ENCODE measurements at places on chromosomes 7 and 10. TPM values are rescaled to one million over a fixed set of nuclear protein-coding genes. Genes with fewer than 3 reads are reported as not detected.

DNA sequence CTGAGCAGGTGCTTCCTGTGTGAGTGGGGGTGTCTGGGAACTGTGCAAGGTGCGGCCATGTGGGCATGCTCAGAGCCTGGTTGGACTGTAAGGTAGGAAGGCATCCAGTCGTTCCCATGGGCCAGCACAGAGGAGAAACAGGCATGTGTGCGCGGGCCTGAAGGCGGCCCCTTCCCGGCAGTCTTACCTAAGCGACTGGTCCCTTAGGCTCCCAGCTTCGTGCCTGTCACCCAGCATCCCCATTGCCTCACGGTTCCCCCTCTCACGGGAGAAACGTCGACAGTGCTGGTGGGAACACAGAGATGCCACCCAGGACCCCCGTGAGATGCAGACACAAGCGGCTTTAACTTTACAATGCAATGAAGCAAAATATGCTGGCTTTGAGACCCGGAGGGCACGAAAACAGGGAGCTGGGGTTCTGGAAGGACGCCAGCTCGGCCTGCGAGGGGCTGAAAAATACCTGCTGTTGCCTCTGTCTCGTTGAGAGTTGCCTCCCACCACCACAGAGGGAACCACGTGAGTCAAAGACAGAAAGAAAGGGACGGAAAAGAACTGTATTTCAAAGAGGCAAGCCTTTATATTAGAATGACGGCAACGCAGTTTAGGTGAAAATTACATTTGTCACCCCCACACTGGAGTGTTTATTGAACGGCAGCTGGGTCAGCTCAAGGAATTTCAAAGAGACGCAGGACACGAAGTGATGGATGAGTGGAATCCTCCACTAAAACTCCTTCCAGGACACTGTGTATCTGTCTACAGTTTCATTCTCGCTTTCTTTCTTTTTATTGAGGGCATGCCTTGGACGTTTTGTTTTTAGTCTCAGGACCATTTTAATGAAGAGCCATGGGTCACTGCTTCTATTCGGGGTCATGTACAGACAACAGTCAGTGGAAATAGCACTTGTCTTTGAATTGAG lies 128.4 kb downstream of the DNAJB6 start:
- DNase-seq = no peak

DNA sequence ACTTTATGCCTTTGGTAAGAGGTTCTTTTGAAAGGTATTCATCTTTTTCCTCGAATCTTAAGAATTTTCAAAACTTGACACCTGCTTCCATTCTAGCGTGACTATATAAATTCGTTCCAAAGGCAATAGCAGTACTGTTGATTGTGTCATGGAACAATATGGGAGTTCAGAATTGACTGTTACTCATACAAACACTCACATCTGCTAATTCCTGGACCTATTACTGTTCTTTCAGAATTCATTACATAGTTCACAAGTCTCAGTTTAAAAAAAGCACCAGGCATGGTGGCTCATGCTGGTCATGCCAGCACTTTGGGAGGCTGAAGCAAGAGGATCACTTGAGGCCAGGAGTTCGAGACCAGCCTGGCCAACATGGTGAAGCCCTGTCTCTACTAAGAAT lies 80.9 kb downstream of the CACNB2 start:
- DNase-seq = no peak

DNA sequence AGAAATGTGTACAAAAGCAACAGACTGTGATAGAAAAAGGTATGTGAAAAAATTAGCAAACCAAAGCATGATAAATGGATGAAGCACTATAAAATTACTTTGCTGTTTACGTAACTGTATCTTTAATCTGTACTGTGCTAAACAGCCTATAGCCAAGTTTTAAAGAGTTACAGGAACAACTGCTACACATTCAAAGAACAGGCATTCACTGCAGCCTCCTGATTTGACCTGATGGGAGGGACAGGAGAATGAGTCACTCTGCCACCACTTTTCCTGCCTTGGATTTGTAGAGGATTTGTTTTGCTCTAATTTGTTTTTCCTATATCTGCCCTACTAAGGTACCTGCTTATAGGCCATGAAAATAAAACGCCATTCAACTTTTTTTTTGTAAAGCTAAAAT lies 116.1 kb downstream of the FANK1 start:
- DNase-seq = peak; percentile 48

- DNase-seq = peak; percentile 11
Observed at GRCh38 chr7:13988065-13988464, 1.4 kb downstream of the ETV1 start.

GRCh38 chr7:65239707-65240352 lies 133.8 kb upstream of the ZNF92 start:
- no peak for DNase-seq

- DNase-seq = peak; percentile 94
Observed at GRCh38 chr7:116733924-116734580, 62.1 kb downstream of the MET start.

DNA sequence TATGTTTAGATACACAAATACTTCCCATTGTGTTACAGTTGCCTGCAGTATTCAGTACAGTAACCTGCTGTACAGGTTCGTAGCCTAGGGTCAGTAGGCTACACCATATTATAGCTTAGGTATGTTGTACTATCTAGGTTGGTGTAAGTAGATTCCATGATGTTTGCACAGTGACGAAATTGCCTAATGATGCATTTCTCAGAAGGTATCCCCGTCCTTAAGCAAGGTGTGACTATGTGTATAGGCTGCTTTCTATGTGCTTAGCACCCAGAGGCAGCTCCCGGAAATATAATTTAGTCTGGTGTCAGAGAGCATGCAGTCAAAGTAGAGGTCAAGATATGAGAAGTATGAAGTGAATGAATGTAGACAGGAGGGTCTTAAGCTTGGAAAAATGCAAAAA lies 9.8 kb downstream of the MAPK8 start:
- no peak for DNase-seq

- peak; percentile 55 for DNase-seq
Observed at GRCh38 chr10:14545827-14546226, 215.1 kb upstream of the FRMD4A start.

DNA sequence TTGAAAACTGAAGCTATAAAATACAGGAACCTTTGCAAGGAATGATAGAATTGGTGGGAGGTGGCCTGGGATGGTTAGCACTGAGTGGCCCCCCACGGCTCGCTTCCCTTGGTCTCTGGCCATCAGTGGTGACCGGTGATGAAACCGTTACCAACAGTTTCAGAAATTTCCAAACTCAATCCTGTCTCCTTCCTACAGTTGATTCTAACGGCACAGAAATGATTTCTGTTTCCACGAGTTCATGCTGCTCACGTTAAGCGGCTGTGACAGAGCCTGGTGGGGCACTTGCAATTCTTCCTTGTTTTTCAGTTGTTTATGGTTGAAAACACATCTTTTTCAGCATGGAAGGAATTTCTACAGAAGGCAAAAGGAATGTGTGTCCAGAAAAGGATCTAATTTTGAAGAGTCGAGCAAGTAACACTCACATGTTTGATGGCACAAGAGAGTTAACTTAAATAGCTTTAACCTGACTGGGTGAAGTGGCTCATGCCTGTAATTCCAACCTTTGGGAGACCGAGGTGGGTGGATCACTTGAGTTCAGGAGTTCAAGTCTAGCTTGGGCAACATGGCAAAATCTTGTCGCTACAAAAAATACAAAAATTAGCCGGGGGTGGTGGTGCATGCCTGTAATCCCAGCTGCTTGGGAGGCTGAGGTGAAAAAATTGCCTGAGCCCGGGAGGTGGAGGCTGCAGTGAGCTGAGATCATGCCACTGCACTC lies 100.1 kb downstream of the DNAJB6 start:
- DNase-seq = no peak

The TFEC gene
- not detected for total RNA-seq

The PTPRN2 gene
- total RNA-seq = 0.24 TPM

The RBM20 gene
- total RNA-seq = 2.6 TPM

The CTTNBP2 gene
- 3.1 TPM for total RNA-seq

The MYOZ1 gene
- total RNA-seq = 4.7 TPM
